ENCODE measurements at places on chromosomes 5 and 9. TPM values are rescaled to one million over a fixed set of nuclear protein-coding genes. Genes with fewer than 3 reads are reported as not detected.

Gene SV2C
- polyA plus RNA-seq, result 0.88 TPM

Gene NR4A3
- 3.3 TPM for polyA plus RNA-seq

Gene PCDHB15
- 13.7 TPM for polyA plus RNA-seq

Gene ARHGEF39
- 0.51 TPM for polyA plus RNA-seq

Gene CENPK
- 5.6 TPM for polyA plus RNA-seq

Gene THOC3
- 50.3 TPM for polyA plus RNA-seq

Gene RAB14
- 79.3 TPM for polyA plus RNA-seq

Gene MSX2
- not detected for polyA plus RNA-seq

Gene PCDHB12
- 2.2 TPM for polyA plus RNA-seq

Gene SMARCA2
- 42.7 TPM for polyA plus RNA-seq

Gene NACC2
- 1.7 TPM for polyA plus RNA-seq

Gene SHB
- polyA plus RNA-seq, result 17.5 TPM

Gene ELAVL2
- 106 TPM for polyA plus RNA-seq

Gene QRFP
- not detected for polyA plus RNA-seq

Gene MRPL22
- polyA plus RNA-seq, result 28.0 TPM

Gene BTNL9
- polyA plus RNA-seq, result 18.7 TPM

Gene SSBP2
- polyA plus RNA-seq, result 128 TPM

Gene IL33
- not detected for polyA plus RNA-seq

Gene PCDHB9
- 4.9 TPM for polyA plus RNA-seq

Gene SLC23A1
- polyA plus RNA-seq, result not detected

Gene TGFBI
- 0.90 TPM for polyA plus RNA-seq

Gene PLPP7
- polyA plus RNA-seq, result 0.87 TPM

Gene PLAC8L1
- polyA plus RNA-seq, result 1.2 TPM

Gene IL7R
- polyA plus RNA-seq, result 0.10 TPM
